ENCODE measurements at places on chromosomes 7 and 10.

DNA sequence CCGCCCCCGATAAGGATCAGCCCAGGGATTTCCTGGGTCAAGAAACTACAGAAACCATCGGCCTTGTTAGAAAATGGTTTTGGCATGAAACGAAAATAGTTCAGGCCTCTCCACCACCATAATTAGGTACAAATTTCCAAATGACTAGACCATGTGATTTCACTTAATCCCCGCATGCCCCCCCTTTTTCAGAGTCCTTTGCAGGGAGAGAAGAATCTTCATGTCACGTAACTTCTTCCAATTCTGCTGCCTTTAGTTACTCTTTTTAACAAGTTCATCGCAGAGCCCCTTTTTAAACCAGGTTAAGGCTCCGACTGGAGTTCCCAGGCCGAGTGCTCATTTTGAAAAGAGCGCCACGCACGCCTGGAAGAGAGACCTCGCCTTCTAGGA lies 3.4 kb downstream of the PDGFA start:
- DNase-seq: no peak

DNA sequence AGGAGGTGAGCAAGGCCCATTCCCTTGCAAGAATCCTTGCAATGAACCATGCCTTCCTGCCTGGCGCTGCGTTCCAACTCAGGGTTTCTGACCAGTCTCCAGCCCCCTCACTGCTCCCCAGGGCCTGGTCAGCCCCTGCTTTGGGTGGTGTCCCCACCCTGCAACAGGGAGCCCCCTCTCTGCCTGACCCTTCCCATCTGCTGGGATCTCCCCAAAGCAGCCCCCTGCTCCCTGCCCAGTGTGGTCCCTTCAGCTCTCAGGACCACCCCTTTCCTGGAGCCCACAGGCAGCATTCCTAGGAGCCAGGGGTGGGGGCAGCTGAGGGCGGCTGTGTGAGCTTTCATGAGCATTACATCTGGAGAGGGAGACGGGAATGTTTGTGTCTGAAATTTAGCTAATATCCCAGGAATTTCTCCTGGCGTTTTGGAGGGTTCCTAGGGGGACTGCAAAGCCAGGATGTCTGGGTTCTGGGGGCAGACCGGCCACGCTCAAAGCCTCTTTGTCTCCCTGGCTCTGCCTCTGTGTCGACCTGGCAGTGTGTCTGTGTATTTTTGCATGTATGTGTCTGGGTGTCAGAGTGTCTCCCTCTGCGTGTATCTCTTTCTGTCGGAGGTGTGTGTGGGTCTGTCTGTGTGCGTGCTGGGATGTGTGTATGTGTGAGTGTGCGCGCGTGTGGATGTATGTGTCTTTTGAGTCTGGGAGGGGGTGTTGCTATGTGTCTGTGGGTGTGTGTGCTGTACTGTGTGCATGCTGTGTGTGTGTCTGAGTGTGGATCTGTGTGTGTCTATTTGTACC lies 300.5 kb upstream of the ZMIZ1 start:
- DNase-seq: no peak

DNA sequence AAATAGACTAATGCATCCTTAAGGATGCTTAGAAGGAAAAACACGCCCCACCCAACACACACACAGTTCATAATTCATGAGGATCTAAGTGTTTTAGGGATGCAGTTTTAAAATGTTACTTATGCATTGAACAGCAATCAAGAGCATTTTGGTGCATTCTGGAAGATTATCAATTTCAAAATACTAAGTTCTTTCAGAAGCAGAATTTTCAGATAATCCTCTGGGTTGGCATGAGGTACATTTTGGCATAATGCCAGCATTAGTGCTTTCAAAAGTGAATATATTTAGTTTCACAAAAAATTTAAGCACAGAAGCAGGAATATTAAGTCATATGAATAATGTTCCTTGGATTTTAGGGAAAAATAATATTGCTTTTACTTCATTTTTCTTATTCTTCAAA lies 937.1 kb downstream of the REEP3 start:
- no peak for DNase-seq

DNA sequence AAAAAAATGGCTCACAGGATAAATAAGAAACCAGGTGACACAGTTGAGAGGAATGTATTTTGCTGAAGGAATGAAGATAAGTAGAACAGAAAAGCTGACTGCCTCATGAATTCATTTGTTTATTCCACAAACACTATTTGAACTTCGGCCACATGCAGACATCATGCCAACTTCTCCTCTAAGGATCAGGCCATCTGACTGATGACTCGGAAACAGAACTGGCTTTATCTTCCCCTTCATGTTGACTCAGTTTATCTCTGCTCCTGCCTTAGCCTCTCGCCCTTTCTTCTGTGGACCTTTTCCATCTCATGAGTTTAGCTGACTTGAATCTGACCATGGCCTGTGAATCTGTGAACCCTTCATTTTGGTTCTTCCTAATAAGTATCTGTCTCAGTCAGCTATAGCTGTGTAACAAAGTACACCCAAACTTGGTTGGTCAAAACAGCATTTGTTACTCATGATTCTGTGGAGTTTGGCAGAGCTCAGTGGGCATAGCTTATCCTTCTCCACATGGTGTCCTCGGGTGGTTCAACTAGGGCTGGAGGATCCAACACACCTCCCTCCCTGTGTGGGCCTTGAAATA lies 44.0 kb upstream of the GRID1 start:
- no peak for DNase-seq

- peak; percentile 70 for DNase-seq
Observed at GRCh38 chr7:94391726-94392392, 2.8 kb upstream of the COL1A2 start.

Measured in AG09319 (cell line).